ENCODE measurements at places on chromosomes 5 and 9.

DNA sequence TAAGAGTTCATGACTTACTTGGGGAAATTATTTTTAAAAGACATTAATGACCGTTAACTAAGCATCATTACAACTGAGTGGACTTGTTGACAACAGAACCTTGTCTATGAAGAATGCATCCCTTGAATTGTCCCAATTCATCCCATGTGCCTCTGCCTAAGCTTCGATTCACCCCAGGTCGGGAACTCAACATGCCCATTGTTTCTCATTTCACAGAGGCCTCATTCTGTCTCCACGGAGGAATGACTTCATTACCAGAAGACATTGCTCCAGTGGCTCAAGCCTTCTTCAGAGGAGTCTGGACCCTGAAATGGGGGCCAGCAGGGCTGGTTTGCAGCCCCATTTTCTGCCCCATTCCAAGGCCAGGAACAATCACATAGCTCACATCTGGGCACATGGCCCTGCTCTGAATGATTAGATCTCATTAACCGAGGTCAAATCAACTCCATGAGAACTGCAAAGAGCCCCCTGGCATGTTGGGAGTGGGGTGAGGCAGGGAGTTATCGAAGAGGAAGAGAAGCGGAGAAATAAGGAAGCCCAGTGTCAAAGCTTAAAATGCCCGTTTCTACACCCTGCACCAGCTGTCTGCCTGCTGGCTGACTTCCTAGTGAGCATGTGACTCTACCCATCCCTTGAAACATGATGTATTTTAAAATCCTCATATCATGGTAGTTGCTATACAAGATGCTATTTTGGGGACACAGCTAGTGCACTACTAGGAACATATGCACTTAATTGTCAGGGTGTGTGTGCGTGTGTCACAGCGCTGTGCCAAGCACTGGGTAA lies 137.3 kb downstream of the LHFPL2 start:
- DNase-seq: no peak

DNA sequence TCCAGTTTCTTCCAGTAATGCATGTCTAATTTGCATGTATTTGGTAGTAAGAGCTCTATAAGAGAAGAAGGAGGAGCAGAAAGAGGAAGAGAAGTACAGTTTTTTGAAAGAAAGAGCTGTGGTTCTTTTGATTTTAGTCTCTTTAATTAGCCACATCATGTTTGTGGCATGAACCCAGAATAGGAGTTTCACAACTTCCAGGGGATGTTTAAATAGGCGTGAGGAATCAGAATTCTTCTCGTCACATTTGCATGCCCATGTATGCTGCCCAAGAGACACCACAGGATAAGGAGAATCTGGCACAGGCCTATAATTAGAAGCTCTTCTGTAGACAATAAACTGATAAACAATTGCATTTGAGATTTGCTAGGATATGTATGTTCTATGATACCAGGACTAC lies 78.7 kb downstream of the GAS1 start:
- no peak for DNase-seq

DNA sequence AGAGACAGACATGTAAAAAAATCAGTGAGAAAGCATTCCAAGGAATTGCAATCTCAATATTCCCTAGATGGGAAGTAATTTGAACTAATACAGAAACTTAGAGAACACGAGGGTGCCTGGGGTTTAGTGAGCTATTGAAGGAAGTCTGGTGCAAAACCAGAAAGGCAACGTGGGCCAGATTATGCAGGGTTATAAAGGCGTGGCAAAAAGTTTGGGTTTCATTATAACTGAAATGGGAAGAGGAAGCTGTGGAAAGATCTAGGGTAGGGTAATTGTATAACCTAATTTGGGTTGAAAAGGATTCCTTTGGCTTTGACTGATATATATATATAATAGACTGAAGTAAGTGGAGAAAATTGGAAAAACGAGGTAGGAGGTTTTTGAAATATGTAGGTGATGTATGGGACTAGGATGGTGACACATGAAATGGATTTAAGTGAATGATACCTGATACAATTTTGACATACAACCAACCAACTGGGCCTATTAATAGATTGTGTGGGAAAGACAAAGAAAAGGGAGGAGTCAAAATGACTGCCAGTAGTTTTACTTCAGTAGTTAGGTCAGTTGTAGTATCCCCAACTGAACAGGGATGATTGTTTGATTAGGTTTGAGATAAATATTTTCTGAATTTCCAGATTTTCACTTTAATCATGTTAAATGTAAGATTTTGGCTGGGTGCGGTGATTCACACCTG lies 65.3 kb downstream of the FAM174A start:
- DNase-seq: no peak

- DNase-seq: no peak
These were observed 64.0 kb upstream of the FOXE1 start for GRCh38 chr9:97788763-97789663.

DNA sequence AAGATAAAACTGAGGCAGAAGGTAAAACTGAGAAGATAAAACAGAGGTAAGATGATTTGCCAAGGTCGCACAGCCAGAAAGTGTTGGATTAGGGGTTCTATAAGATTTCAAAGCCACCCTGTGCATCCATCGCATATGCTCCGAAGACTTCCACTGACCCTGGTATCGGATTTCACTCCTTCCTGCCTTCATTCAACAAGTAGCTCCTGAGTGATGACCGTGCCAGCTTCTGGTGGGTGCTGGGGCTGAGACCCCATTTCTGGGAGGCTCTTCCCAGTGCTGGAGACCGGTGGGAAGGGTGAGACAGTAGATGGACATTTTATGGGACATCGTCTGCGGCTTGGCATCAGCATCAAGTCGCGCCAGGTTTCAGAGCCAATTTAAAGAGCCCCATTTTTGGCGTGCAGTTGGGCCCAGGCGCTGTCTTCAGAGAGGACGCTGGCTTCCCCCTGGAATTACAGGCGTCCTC lies 53.7 kb upstream of the DAB2IP start:
- DNase-seq: no peak

DNA sequence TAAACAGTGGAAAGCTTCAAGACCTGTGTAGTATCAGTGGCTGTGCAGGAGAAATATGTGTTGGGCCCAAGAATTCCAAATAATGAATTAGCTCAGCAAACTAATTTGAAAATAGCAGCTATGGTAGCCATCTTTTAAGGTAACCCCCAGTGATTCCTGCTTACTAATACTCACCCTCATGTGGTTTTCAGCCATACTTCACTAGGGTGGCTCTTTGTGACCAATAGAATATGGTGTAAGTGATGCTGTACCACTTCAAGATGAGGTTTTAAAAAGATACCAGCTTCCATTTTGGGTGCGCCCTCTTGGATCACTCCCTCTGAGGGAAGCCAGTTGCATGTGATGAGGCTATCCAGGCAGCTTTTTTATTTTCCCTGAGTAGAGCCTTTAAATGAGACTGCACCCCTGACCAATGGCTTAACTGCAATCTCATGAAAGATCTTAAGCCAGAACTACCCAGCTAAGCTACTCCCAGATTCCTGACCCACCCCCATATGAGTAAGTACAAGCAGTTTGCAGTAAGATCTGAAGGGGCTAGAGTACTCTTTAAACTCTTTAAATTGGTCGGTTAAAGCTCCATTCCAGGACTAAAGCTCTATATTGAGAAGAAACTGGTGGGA lies 58.3 kb downstream of the UHRF2 start:
- DNase-seq: no peak

GRCh38 chr9:122536134-122536533 lies 9.0 kb upstream of the OR1N1 start:
- DNase-seq: no peak

DNA sequence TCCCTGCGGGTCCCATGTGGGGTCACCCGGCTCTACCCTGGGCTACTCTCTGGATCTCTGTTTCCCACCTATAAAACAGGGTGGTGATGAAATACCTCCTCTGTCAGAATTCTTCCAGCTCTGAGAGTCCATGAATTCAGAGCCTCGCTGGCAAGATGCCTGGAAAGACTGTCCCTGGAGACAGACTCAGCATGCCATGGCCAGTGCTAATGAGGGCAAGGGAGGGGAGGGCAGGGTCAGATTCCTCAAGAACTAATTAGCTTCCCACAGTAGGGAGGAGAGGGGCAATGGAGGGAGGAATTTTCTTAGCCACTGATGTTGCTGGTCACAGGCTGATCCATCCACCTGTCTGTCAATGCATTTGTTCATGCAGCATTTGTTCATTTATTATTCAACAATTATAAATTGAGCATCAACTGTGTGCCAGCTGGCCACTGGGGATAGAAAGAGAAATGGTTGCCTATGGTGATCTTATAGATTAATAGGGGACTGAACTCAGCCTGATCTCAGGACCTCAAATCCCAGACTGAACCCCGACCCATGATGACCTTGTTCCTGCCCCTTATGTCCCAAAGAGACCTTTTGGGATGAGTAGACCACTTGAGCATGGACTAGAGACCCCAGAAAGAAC lies 4.7 kb downstream of the SYNPO start:
- no peak for DNase-seq

DNA sequence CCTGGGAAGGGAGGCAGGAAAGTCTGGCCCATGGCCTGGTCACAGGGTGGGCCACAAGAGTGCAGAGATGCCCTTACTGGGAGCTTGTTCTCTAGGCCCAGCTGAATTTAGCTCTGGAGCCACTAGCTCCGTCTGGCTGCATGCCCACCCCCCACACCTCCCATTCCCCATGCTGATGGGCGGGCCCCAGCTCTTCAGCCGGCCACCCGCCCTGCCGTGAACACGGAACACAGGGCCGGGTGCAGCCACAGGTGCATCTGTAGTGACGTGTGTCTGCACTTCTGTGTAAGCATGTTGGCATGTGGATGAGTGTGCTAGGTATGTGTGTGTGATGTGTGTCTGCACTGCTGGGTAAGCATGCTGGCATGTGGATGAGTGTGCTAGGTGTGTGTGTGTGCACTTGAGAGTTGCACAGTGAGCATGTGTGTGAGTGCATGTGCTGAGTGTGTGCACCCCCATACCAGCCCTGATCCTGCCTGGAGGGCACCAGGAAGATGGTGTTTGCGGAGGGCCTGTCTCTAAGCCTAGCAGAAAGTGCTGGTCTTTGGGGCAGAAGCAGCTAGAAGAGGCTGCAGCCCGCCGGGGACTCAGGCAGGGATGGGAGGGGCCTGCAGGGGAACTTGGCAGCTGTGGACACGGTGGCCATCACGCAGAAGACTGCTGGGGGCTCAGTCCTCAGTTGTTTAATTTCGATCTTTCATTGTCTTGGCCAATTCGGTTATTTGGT lies 136.4 kb downstream of the CACNA1B start:
- DNase-seq: no peak

GRCh38 chr9:17018540-17019196 lies 116.2 kb upstream of the CNTLN start:
- no peak for DNase-seq

GRCh38 chr9:121699571-121700164 lies 48.2 kb downstream of the DAB2IP start:
- no peak for DNase-seq

GRCh38 chr5:156259618-156260017 lies 67.3 kb upstream of the SGCD start:
- no peak for DNase-seq

GRCh38 chr5:126383246-126383645 lies 40.0 kb upstream of the GRAMD2B start:
- no peak for DNase-seq

GRCh38 chr5:93607367-93608258 lies 24.6 kb downstream of the NR2F1 start:
- DNase-seq: no peak

DNA sequence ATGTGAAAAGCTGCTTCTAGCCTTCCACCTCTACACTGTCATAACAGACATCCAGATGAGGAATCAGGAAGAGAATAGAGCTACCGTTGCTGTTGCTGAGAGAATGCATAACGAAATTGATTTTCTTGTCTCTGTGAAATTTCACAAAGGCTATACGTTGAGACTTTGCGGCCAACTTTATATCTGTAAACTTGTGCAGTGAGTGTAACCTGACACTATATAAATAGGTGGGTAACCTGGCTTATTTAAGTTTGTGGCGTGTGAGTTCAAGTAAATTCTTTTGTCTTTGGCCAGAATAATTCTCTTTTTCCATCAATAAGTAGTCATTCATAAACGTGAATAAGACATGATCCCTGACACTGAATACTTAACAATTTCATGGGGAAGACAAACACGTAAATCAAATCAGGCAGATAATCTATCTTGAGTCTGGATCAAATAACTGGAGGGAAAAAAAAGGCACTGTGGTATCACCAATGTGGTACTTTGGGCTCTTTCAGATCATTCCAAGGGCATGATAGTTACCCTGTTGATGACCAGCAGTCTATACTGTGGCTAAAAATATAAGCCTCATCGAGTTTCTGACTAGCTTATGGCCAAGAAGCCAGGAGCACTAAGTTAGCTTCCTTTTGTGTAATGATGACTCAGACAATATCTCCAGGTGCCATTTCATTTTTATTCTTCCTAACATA lies 98.2 kb upstream of the RASA1 start:
- no peak for DNase-seq

DNA sequence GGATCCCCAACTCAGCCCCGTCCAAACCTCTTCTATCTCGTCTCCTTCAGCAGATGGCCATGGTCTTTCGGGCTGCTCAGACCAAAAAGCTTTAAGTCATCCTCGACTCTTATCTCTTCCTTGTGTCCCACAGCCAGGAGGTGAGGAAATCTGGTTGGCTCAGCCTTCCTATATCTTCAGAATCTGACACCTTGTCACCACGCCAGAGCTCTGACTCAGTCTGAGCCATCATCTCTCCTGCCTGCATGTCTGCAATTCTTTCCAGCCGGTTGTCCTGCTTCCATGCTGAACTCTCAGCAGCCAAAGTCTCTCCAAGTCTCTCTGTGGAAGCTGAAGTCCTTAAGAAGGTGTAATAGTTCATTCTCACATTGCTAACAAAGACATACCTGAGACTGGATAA lies 419.3 kb upstream of the ADAMTS16 start:
- DNase-seq: no peak

DNA sequence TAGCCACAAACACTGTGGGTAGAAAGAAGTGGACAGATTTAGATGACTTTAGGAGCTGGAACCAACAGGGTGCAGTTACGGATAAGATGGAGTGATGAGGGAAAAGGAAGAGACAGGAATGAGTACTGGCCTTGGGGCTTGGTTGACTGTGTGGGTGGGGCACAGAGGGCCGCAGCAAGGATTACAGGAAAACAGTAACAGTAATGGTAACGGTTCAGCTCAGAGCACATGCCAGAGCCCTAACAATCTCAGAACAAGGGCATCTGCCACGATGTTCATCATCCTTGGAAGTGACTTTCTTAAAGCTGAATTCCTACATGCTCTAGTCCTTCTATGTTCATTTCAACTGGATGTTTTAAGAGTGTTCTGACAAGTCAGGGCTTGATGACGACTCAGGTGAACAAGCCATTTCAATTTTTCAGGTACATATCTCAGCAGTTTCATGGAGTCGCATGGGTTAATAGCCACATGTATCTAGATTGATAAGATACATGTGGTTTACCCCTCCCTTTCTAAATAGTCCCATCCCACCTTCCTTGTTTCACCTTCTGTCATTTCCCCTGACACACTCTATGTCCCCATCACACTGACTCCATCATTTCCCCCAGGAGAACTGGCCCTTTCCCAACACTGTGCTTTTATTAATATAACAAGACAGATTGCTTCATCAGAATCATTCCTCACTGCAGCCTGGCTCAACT lies 65.0 kb downstream of the CEMIP2 start:
- DNase-seq: no peak

Measured in NCI-H187 treated with DMSO at 0.1 percent for 48 hours (cell line).